ENCODE measurements at places on chromosomes 3 and 15. TPM values are rescaled to one million over a fixed set of nuclear protein-coding genes. Genes with fewer than 3 reads are reported as not detected.

Gene TM4SF18
- not detected for total RNA-seq

Gene SOX2
- not detected for total RNA-seq

Gene PLA1A
- total RNA-seq, result 0.41 TPM

Gene KLHL40
- total RNA-seq, result not detected

Gene ERICH6
- not detected for total RNA-seq

Gene USF3
- total RNA-seq, result 20.1 TPM

Gene ZDHHC19
- total RNA-seq, result not detected

Gene GRAMD1C
- 0.51 TPM for total RNA-seq

Gene LRTM1
- not detected for total RNA-seq

Gene BOC
- 0.37 TPM for total RNA-seq

Gene CIB2
- total RNA-seq, result 1.9 TPM

Gene SCAMP2
- 155 TPM for total RNA-seq

Gene CCDC174
- total RNA-seq, result 22.3 TPM

Gene GPR171
- total RNA-seq, result 246 TPM

Gene CHRNA3
- total RNA-seq, result not detected

Gene ANKUB1
- total RNA-seq, result not detected

Gene HIGD2B
- 0.20 TPM for total RNA-seq

Gene FANCI
- total RNA-seq, result 135 TPM

Gene CCR1
- 78.2 TPM for total RNA-seq

Gene FBXO45
- 17.8 TPM for total RNA-seq

Gene FETUB
- total RNA-seq, result not detected

Gene RSL24D1
- 74.0 TPM for total RNA-seq

Gene TMEM44
- total RNA-seq, result 1.6 TPM

Gene TGM5
- 0.20 TPM for total RNA-seq

Gene FBXW12
- not detected for total RNA-seq

Gene USP50
- total RNA-seq, result 0.66 TPM

Gene UCN2
- not detected for total RNA-seq

Gene RAMAC
- total RNA-seq, result 27.4 TPM

Gene C3orf52
- 10.1 TPM for total RNA-seq

Gene NAALADL2
- not detected for total RNA-seq

Gene HHLA2
- 3.4 TPM for total RNA-seq

Gene STRIT1
- not detected for total RNA-seq

Gene SNTN
- not detected for total RNA-seq

Gene NR1I2
- not detected for total RNA-seq

Gene ADAMTS17
- 2.1 TPM for total RNA-seq

Gene MAP1A
- 15.0 TPM for total RNA-seq

Gene STAC
- not detected for total RNA-seq

Gene SAMD7
- total RNA-seq, result not detected

Gene SEMA3B
- total RNA-seq, result 1.2 TPM

Gene CA12
- not detected for total RNA-seq

Gene CCDC14
- total RNA-seq, result 34.2 TPM

Gene FRMD5
- not detected for total RNA-seq

Gene PLSCR5
- total RNA-seq, result not detected

Gene SERPINI2
- total RNA-seq, result not detected

Gene ASB14
- not detected for total RNA-seq

Gene MYZAP
- not detected for total RNA-seq

Gene CRYGS
- 5.5 TPM for total RNA-seq

Gene RTP1
- total RNA-seq, result not detected

Gene OR5K2
- not detected for total RNA-seq

Gene GABRG3
- not detected for total RNA-seq

Gene KBTBD8
- total RNA-seq, result 12.4 TPM

Gene HERC2
- 46.3 TPM for total RNA-seq

Gene BMF
- total RNA-seq, result 9.6 TPM

Gene SI
- not detected for total RNA-seq

Gene GOLGA6L4
- total RNA-seq, result 1.2 TPM

Gene SLC2A2
- total RNA-seq, result not detected

Gene ZNF660
- total RNA-seq, result 0.29 TPM

Gene NIT2
- 45.5 TPM for total RNA-seq

Gene MINAR1
- 0.88 TPM for total RNA-seq

Gene MYH15
- total RNA-seq, result 0.42 TPM
